Renal pelvis (tissue), 12 donors: ENCODE measurements at places on chromosomes 13 and 19. TPM values are rescaled to one million over a fixed set of nuclear protein-coding genes. Genes with fewer than 3 reads are reported as not detected.

The ERFL gene
- not detected for polyA plus RNA-seq

The ANKRD10 gene
- 389 TPM for polyA plus RNA-seq

The PRODH2 gene
- 41.4 TPM for polyA plus RNA-seq

- no peak for DNase-seq
These were observed 18.1 kb upstream of the ARL11 start for GRCh38 chr13:49610176-49610575.

The ZNF492 gene
- 2.5 TPM for polyA plus RNA-seq

GRCh38 chr19:6086068-6086788 is 24.1 kb downstream of the RFX2 start:
- no peak for DNase-seq

The SPINT2 gene
- polyA plus RNA-seq, result 385 TPM

DNA sequence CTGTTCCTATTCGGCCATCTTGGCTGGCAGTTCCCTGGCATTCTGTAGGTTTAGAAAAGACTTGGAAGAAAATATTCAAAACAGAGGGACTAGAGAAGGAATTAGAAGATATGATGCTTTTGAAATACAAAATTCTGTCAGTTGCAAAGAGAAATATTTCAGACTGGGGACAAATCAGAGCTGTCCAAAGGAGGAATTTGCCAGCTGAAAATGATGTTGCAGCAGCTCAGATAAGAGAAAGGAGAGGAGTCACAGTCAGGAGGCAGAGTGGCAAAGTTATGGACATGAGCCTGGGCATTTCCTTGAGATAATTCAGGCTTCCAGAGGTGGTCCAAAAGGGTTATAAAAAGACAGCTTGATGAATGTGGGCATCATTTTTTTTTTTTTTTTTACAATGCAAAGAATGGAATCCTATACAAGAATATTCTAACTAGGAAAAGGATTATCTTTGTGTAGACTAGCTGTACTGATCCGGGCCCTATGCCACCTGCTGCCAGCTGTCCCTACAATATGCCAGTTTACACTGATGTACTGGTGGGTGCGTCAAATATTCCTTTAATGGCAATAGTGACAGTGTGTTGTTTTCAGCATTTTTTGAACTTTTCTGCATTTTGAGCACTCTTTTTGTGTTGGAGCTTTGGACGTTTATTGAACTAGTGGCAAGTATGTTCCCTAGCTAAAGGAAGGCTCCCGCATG is 31.8 kb upstream of the CBY2 start:
- no peak for DNase-seq

The MTUS2 gene
- polyA plus RNA-seq, result 0.69 TPM

GRCh38 chr13:85013006-85013405 is 786.2 kb downstream of the SLITRK6 start:
- no peak for DNase-seq

The GRIK5 gene
- 30.5 TPM for polyA plus RNA-seq

DNA sequence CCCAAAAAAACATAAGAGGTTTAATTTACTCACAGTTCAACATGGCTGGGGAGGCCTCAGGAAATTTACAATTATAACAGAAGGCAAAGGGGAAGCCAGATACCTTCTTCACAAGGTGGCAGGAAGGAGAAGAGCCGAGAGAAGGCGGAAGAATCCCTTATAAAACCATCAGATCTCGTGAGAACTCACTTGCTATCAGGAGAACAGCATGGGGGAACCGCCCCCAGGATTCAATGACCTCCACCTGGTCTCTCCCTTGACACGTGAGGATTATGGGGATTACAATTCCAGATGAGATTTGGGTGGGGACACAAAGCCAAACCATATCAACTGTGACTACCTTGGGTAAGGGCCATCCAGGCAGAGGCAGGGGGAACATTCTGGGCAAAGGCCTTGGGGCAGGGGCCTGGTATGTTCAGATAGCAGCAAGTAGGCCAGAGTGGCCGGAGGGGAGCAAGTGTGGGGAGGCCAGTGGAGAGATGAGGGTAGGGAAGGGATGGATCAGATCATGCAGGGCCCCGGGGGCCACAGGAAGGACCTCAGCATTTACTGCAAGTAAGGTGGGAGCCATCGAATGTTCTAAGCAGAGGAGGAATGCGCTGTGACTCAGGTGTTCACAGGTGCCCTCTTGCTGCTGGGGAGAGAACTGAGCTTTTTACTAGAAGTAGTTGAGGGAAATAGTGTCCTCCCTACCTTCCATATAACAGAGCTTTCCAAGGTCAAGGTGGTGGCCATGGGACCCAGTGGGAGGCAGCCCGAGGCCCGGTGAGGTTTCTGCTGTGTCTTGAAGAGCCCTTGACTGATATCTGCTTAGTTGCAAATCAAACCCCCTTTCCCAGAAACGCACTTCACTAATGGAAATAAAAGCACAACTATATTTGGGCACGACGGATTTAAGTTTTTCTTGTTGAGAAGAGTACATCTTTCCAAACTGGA is 18.0 kb downstream of the RAB3D start:
- DNase-seq, result no peak

- no peak for DNase-seq
These were observed 49.5 kb upstream of the PCDH17 start for GRCh38 chr13:57582032-57582431.

DNA sequence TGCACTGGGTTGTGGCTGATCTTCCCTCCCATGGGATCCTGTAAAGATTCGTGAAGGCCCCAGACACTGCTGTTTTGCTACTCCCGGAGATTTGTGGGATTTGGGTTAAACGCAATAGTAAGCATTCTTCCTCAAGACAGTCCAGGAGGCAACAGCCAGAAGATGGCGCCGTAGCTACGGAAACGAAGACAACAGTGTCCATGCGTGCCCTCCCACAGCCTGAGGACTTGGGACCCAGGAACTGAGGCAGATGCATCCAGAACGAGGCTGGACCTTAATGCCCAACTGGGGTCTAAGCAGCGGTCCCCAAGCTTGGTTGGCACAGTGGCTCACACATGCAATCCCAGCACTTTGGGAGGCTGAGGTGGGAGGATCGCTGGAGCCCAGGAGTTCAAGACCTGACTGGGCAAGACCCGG is 57.6 kb upstream of the ZNF507 start:
- peak; percentile 57 for DNase-seq

- DNase-seq, result no peak
These were observed 836 bp upstream of the BST2 start for GRCh38 chr19:17406046-17406886.

DNA sequence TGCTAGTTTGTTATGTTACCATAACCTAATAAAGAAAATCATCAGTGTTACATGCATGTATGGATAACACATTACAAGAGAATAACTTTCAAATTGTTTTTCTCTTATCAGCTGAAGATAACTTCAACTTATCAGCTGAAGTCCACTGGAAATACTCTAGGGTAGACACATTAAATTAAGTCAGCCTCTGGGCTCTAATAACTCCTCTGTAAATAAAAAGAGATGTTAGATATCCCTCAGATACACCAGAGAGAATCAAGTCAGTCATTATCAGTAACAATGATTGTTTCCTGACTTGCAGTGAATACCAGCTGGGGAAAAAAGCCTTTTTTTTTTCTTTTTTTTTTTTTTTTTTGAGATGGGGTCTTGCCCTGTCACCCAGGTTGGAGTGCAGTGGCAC is 1.6 kb upstream of the KBTBD7 start:
- no peak for DNase-seq

DNA sequence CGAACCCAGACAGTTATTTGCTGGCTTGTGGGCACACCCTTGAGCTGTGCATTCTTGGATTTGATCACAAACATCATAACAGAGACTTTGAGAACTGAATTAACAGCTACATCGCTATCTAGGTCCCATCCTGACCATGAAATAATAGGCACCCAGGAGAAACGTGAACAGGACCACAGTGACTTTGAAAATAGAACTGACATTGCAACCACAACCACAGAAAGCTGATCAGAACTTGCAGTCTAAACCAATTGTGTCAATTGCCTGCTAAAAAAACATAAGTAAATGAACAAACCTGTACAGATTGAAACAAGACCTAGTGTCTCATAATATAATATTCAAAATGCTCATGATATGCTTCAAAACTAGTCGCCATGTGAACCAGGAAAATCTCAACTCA is 18.3 kb upstream of the KATNAL1 start:
- DNase-seq, result no peak

The MED16 gene
- 63.5 TPM for polyA plus RNA-seq

The PGPEP1 gene
- polyA plus RNA-seq, result 21.3 TPM

DNA sequence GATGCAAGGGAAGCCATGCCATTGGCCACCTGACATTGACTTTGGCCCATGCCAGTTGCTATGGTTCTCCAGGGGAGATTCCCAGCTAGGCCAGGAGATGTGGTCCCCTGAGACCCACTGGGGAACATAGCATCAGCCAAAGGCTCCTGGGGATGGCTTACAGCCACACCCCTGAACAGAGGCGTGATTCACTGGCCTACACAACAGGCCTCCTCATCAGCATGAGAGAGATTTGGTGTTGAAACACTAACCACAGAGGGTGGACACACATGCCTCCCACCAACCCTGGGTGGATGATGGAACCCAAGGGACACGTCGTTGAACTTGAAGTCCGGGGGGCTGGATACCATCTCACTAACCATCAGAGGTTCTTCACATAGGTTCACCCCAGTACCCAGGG is 14.4 kb downstream of the IQCN start:
- no peak for DNase-seq

DNA sequence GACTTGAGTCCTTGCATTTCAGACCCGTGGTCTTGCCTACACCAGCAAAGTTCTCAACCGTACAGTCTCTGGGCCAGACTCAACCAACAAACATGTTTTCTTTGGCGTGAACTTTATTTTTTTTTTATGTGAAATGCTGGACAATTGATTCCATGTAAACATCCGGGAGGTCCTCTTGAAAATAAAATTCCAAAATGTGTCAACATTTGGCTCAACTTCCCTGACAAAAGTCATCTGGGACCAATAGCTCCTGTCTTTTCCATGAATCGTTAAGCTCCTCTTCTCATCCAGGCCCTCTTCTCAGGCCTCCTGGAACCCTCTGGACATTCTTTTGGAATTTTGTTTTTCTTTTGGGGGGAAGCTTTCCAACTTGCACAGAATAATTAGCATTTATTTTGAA is 2.7 kb downstream of the ALDH16A1 start:
- DNase-seq, result no peak

DNA sequence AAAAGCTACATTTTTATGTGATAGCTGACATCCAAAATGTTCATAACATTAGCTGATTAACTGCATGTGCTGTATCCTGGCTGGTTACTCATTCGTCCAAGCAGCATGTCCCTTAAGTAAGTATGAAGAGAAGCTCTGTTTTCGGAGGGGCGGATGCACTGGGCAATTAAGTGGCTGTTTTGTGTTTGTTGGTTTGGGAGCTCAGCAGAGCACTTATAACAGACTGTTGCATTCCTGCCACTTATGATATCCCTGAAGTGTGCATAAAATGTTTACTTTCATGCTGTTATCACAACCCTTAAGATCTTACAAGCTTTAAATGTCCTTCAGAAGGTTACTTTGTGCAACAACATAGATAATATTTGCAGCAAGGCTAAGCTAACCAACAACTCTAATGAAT is 264.1 kb downstream of the NALCN start:
- DNase-seq, result no peak

The CBY2 gene
- polyA plus RNA-seq, result 0.74 TPM

DNA sequence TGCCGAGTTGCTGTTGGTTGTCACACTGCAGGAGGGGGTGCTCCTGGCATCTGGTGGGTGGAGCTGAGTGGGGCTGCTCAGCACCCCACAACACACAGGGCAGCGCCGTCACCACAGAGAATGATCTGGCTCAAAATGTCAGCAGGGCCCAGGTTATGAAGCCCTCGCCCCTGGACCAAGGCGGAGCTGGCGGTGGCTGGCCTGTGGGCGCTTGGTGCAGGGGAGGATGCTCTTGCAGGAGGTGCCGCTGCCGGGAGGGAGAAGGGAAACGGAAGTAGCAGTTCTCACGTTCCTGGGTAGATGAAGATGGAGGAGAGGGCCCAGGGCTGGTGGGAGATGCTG is 14.2 kb upstream of the LENG8 start:
- DNase-seq, result no peak

DNA sequence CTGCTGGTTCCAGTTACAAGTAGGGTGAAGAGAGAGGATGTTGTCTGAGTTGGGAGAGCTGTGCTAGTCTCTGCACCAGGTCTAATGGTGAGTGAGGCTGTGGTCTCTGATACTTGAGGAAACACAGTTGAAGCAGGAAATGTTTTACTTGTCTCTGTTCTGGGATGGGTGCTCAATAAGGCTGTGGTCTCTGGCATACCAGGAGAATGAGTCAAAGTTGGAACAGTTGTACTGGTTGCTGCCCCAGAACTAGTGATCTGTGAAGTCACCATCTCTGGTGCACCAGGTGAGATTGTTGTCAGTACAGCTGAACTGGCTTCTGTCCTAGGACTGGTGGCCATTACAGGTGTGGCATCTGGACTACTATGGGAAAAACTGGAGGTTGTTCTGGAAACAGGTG is 74.7 kb downstream of the MUC16 start:
- no peak for DNase-seq

DNA sequence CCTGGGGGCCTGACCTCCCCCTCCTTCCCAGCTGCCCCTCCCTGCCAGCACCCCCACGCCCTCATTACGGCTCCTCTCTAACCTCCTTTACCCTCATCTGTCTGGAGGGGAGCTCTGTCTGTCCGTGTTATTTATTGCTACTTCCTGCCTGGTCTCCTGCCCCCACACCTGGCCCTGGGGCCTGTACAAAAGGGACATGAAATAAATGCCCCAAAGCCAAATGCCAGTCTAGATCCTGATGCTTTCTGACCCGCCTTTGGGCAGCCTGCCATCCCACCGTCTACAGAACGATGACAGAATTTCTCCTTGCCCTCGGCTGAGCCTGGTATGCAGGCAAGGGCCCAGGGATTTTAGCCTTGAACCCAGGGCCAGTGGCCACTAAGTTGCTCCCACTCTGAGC is 15.4 kb upstream of the CD22 start:
- DNase-seq, result no peak

DNA sequence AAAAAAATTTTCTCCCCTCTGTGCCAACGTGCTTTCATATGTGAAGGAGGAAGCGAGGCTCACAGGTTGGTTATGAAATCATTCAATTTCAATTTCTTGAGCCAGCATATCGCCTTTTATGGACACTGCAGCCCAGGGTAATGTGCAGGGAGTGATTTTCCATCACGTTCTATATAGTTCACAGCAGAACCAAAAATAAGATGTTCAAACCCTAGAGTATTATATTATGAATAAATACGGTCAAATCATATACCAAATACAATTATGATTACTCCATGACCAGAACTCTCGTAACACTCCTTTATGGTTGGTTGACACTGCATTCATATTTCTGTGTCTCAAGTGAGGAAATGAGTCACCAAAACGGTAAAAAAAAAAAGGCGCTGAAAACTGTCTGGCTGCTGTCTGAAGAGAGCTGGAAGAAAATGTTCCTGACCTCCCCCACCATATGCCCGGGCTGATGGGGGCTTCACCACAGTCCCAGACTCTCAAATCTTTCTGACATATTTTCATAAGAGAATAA is 75.8 kb upstream of the UBAC2 start:
- DNase-seq, result no peak
